Stimulated activated CD4-positive, alpha-beta T cell treated with anti-CD3 and anti-CD28 coated beads, TNF-alpha, amount 100 ng/mL, for 4 hours (primary cell): ENCODE measurements at places on chromosomes 1 and 21.

DNA sequence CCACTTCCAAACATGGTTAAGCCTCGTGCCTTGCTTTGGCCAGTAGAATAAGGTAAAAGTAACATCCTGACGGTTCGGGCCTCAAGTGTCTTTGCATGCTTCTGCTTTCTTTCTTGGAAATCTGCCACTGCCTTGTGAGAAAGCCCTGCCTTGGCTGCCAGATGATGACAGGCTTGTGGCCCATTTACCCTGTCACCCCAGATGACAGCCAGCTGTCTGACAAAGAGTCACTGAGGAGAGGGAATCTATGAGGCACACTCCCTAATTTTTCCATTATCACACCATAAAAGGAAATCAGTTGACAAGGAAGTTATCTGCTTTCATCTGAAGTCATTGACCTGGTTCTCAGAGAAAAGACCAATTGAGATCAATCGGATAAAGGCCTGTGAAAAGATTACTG is 199.8 kb downstream of the USH2A start:
- DNase-seq, result no peak

GRCh38 chr21:41024746-41025254 is 143.2 kb upstream of the BACE2 start:
- DNase-seq, result no peak

GRCh38 chr1:230000493-230001184 is 66.4 kb upstream of the GALNT2 start:
- no peak for DNase-seq

DNA sequence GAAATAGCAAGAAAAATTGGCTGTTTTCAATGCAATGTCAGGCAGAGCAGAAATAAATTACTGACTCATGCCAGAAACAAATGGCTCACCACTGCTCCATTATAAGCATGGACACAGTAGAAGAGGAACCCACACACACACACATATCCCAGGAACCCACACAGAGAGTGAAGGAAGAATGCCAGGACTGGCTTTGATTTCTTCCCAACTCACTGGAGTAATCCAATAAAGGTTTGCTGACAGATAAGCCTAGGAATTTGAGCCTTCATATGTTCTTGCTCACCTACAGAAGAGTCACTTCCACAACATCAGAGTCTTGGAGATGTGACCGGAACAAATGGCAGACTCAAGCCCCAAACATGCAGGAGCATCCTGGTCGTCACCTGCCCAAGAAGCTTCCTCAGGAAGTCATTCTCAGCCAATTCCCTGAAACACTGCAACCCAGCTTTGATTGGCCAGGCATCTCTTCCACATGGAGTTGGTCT is 2.2 kb downstream of the SH3BP5L start:
- DNase-seq, result no peak

DNA sequence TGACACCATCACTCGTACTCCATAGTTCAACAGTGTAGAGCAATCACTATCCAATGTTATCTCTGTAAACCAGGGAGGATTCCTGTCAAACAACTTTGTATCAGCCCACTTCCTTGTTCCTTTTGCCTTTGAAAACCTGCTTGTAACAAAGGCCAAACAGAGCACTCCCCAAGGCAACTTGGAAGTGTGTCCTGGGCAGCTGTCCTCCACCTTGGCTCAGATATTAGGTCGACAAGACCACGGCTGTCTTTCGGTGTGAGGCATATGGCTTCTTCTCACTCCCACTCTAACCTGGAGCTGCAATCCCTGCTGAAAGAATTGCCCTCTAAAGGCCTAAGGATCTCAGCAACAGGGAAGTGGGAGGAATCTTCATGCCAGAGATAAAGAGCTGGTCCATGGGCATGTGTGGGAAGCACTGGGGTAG is 66.7 kb downstream of the ITPKB start:
- no peak for DNase-seq
